MCF 10A (cell line): ENCODE measurements at places on chromosomes 6 and 20.
A peak's percentile ranks its signal among the peaks of the same experiment; 100 is the strongest.

DNA sequence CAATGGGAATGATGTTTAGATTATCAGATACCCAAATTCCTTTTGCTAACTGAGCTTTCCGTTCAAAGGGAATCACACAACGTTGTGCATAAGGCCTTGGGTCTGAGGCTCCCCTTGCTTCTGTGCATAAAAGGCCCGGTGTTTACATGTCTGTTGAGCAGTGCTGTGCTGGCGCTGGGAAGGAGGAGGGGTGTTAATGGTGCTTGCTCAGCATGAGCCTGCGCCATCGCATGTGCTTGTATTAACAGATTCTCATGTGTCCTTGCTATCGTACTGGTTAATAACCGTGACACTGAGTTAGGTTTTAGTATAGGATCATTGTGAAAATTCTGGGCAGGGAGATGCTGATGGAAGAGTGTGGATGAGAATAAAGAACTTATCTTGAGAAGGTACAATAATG is 62.3 kb upstream of the TRAF3IP2 start:
- DNase-seq: no peak

DNA sequence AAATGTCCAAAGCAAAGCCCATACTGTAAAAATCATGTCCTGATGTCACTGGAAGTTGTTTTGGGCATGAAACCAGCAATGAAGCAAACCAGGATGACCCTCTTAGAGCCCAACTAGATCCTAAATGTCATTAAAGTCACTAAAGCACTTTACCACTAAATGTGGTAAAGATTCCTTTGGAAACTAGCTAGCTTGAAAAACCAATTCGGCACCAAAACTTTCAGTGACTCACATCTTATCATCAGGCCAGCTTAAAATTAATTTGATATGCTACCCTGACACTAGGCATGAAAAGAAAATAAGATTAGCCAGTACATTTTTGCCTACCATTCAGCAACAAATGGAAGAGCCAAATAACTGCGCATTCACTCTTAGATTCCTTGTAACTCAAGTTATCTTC is 145.8 kb downstream of the PACRG start:
- no peak for DNase-seq

GRCh38 chr6:44029444-44030185 is 97.6 kb downstream of the MRPL14 start:
- DNase-seq: no peak

GRCh38 chr6:157403686-157404051 is 22.7 kb downstream of the ZDHHC14 start:
- DNase-seq: no peak

GRCh38 chr6:24458941-24459340 is 30.4 kb downstream of the GPLD1 start:
- DNase-seq: peak; percentile 89

DNA sequence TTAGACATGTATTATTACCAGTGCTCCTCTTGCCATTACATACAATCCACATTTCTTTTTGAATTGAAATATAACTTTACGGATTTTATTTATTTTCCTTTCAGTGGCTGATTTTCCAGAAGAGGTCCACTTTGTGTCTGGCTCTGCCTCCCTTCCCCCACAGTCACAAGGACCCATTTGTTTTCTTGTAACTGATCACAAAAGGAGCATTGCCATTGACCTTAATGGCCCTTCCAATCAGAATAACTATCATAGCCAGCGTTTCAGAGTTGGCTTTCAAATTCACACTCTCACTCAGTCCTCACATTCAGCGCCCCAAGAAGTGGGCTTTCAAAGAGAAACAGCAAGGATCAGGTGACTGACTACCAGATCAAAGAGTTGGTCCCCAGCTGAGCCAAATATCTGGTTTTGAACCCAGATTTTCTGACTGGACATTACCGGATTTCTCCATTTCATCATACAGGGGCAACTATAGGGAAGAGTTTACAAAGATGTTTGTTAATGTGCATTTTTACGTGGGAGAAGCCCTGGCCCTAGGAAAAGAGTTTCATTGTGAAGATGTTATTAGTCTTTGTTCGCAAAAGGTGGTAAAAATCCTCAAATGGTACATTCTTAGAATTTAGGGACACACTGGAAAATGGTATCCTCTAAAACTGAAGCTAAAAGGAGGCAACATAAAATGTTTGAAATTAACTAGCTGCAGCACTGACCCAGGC is 2.0 kb upstream of the SLC22A23 start:
- DNase-seq: no peak

GRCh38 chr6:123803504-123804013 is at the start of gene NKAIN2:
NKAIN2 (plus strand) TSS chr6:123803865.
- no peak for DNase-seq

- DNase-seq: no peak
Measured at GRCh38 chr6:83431545-83432155, 799 bp upstream of the ME1 start.

DNA sequence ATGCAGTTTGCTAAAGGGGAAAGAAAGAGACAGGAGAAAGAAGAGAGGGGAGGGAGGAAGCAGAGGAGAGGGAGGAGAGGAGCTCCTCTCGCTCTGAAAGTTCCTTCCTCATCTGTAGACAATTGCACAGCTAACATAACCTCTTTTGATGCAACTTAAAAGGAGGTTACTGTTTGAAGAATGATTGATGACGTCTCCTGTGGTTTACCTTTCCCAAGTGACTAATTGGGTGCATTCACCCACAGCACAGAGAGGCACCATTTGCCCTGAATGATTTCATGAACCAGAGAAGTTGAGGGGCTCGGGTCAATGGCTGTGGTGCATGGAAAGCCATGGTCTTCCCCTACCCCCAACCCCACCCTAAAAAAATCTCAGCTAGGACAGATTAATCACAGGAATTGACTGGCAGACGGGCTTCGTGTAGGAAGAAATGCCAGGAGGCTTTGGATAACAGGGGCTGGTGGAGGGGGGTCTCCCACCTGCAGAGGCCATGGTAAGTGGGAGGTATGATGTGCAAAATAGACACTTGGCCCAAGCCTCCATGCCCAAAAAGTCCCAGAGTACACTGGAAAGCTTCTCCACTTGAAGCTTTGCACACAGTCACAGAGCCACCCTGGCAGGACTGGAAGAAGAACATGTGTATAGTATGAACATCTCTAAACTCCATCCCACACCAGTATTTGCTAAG is 213.7 kb downstream of the ANKRD60 start:
- DNase-seq: peak; percentile 36

DNA sequence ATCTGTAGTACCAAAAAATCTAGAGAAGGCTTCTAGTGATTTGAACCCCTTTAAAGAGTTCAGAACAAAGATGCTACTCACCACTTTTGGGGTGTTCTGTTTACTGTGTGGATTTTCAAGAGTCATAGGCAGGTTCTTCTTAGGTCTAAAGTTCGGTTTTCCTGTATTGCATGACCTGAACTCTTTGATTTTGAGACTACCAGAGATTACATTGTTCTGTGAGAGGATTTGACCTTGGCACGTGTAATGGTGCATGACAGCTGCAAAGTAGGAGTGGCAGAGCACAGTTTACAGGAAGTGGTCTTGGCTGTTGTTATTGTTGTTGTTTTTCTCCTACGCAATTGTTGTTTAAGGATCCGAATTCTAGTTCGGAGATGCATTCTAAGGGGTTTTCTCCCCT is 592.7 kb downstream of the EPHA7 start:
- no peak for DNase-seq

DNA sequence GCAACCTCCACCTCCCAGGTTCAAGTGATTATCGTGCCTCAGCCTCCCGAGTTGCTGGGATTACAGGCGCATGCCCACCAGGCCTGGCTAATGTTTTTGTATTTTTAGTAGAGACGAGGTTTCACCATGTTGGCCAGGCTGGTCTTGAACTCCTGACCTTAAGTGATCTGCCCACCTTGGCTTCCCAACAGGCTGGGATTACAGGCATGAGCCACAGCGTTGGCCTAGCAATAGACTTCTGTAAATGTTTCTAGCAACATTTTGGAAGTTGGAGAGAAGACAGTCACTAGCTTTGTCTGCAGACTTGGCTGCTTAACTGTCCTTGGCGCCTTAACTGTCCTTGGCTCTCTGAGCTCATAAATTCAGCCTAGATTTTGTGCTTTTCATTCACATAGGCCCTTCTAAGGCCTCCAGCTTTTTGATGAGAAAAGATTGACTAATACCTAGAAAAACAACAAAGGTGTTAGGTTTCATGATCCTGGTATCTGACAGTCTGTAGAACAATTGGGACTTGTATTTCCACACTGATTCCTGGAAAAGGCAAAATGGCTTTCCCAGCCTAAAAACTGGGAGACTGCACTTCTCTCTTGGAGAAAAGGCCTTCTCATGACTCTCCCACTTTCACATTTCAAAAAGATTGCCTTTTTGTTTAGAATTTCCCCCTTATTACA is 49.7 kb downstream of the OR2B2 start:
- DNase-seq: peak; percentile 45

DNA sequence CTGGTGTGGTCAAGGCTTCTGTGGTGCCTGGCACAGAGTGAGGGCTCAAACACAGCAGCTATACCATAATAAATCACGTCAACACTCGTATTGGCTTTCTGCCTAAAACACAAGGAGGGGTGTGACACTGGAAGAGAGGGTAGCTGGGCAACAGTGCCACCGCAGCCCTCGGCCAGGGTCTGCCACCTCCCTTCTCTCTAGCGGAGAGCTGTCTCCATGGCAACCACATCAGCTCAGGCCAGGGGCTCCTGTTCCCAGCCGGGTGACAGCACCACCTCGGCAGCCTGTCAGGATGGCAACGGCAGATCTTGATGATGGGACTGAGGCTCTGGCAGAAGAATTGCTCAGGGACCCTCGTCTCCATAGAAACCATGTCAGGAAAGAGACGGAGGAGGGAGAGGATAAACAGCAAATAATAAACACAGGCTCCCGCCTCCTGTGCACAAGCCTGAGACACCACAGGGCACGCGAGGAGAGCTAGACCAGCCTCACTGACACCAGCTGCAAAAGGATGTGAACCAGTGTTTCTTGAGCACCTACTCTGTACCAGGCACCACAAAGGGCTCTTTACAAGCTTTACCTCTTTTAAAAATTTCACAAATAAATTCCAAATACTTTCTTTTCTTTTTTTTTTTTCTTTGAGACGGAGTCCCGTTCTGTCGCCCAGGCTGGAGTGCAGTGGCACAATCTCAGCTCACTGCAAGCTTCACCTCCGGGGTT is 50.4 kb upstream of the TLDC2 start:
- DNase-seq: no peak

- peak; percentile 18 for DNase-seq
Measured at GRCh38 chr6:124479991-124480430, 482.2 kb upstream of the RNF217 start.

DNA sequence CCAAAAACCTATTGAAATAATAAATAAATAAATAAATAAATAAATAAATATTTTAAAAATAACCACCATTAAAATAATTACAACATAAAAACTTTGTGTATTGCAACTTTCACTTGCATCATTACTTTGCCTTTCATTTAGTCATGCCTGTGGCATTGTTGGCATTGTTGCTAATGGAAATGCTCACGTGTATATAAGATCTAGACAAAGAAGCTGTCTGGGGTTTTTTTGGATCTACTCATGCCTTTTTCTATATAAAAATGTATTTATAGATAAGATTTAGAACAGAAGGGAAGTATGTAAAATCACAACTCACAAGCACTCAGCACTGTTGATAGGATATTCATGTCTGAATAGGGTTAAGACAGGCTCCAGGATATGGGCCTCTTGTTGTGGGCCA is 27.9 kb downstream of the GFRA4 start:
- DNase-seq: no peak

GRCh38 chr20:23157734-23158133 is 71.6 kb upstream of the CD93 start:
- peak; percentile 99 for DNase-seq

DNA sequence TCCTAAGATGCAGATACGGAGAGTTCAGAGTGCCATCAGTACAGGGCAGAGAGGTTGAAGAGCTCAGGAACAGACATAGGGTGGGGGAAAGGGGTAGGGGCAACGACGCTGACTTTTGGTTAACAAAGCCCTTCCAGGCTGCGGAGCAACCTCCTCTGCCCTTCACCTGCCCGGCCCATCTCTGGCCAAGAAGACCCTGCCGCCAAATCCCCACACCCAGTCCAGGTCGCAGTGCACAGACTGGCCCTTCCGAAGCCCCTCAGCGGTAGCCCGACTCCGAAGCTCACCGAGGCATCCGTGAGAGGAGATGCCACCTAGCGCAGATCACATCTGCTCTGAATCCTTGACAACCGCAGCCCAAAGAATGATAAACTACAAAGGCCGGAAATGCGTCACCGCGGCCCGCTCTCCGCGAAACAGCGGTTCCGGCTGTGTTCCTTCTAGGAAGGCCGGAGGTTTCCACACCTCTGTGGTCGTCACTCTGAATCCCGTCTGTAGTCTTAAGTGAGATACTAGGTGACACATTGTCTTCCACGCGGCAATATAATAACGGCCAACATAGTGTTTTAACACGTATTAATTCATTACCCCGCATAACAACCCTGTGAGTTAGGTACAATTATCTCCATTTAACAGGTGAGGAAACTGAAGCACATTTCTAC is at the start of gene ZSCAN23:
TSS of gene ZSCAN23 (minus strand) at position 380 of the 662 bp plus-strand sequence. CDS start 7,225 bp downstream, outside the sequence.
- peak; percentile 85 for DNase-seq
